ENCODE measurements at places on chromosomes 7 and 10. TPM values are rescaled to one million over a fixed set of nuclear protein-coding genes. Genes with fewer than 3 reads are reported as not detected.
A peak's percentile ranks its signal among the peaks of the same experiment; 100 is the strongest.

GRCh38 chr7:149685455-149685854 lies 87.9 kb downstream of the ZNF467 start:
- no peak for DNase-seq
- no peaks in the 10 kb centered on the region for H3K36me3 ChIP-seq
- peaks cover 25% of the 10 kb centered on the region for H3K27me3 ChIP-seq
- no peaks in the 10 kb centered on the region for H3K4me1 ChIP-seq
- H3K27ac ChIP-seq, result no peak overlapping the region

CLEC5A gene
- total RNA-seq, result not detected

DNA sequence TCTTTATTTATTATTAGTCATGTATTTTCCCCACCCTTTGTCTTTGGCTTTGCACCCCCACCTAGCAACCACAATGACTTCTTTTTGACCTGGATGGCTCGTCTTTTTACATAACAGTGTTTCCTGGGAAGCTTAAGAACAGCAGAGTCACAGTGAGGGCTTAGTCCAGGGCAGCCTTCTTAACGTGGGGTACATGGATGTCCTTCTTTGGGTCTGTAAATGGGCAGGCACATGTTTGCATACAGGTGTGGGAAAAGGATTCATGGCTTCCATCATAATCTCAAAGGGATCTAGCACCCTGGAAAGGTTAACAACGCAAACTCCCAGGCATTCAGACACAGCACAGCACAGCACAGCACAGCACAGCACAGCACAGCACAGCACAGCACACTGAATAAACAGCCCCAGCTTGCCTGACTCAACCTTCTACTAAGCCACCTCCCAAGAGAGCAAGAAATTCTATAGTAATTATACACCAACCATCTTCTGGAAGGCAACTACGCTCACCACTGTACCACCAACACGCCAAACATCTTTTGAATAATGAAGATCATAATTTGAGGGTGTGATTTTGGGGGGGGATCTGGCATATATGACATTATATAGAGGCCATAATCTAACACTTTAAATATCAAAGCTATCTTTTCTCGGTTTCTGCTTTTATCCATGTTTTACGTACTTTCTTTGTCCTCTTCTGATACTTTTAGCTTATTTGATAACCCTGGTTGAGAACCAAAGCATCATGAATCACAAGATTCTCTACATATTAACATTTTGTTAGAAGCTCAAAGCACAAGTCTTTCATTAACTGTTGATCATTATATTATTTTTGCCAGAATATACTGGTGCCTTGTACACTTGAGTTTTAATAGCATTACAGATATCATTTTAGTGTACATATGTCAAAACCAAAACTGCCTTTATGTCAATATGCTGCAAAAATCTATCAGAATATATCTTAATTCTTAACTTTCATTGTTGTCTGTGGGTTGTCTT lies 177.2 kb upstream of the KLF14 start:
- H3K27me3 ChIP-seq, result no peaks in the 10 kb centered on the region
- DNase-seq, result no peak
- peaks cover 78% of the 10 kb centered on the region for H3K36me3 ChIP-seq
- peak overlapping the region; percentile 86 for H3K27ac ChIP-seq

KIF11 gene
- 41.4 TPM for total RNA-seq

DNA sequence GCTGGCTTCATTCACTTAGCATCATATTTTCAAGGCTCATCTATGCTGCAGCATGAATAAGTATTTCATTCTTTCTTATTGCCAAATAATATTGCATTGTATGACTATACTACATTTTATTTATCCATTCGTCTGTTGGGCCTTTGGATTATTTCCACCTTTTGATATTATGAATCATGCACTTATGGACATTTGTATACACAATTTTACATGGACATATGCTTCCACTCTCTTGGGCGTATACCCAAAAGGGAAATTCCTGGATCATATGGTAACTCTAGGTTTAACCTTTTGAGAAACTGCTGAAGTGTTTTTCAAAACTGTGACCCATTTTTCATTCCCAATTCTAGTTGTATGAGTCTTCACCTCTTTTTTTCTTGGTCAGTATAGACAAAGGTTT lies 80.3 kb upstream of the GNAI1 start:
- H3K36me3 ChIP-seq, result no peaks in the 10 kb centered on the region
- no peaks in the 10 kb centered on the region for H3K4me1 ChIP-seq
- DNase-seq, result no peak
- H3K27ac ChIP-seq, result no peak overlapping the region
- no peak overlapping the region for H3K4me3 ChIP-seq

DNA sequence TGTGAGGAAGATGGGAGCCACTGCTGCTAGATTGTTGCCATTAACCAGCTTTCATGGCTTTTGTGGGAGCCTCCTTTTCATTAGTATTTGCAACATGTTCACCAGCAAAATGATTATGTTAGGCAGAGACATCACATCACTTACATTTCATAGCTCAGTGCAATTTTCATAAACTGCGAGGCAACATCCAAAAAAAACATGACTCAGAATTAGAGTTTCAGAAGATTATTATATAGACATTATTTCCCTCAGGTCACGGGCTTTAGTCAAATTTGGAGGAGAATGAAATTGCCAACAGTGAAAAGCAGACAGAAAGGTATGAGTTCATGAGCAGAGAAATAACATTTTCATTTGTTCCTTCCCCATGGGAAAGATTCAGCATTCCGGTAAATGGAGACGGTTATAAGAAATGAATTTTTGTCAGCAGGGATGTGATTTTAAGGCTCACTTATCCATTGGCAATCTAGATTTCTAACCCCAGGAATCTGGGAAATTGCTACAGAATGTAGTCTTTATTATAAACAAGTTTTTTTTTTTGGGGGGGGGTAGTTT lies 573.2 kb downstream of the AUTS2 start:
- H3K4me1 ChIP-seq, result no peaks in the 10 kb centered on the region
- no peaks in the 10 kb centered on the region for H3K36me3 ChIP-seq
- H3K4me3 ChIP-seq, result no peak overlapping the region
- no peak for DNase-seq
- no peaks in the 10 kb centered on the region for H3K27me3 ChIP-seq

DNA sequence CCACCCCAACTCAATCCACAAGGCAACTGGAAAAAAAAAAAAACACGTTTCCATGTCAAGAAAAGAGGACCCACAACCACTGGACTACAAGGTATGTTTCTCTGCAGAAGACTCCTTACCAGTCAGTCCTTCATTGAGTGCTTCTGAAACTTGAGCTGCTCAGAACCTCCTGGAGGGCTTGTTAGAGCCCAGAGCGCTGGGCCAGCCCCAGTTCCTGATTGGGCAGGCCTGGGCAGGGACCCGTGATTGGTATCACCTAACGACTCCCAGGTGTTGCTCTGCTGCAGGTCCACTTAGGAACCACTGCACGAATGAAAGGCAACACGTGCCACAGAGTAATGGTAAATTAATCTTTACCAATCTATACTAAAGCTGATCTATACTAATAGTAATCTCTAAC lies 473 bp upstream of the CCDC201 start:
- no peak overlapping the region for H3K27ac ChIP-seq
- no peaks in the 10 kb centered on the region for H3K27me3 ChIP-seq
- no peak for DNase-seq
- H3K4me1 ChIP-seq, result no peaks in the 10 kb centered on the region
- no peak overlapping the region for H3K4me3 ChIP-seq

DNA sequence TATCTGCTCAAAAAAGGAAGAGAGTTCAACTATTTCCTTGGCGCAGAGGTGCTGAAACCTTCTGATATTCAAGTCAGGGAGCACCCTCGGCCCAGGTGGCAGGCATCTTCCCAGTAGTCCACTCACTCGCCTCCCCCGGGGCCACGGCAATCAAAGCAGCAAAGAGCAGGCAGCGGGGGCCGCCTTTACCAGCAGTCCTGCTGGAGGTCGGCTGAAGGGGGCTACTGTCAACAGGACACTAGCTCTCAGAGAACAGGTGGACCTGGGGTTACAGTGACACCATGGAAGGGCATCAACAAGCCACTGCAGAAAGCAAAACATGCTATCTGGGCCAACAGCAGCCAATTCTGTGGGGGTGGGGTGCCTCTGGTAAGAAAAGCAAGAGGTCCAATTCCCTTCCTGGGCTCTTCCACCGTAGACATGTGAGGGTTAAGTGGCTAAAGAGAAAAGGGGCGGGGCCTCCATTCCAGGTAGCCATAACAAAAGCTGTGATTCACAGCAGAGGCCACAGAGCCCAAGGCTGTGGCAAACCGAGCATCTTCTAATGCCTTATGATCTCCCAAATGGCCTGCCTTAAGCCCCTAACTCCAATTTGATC lies 9.4 kb downstream of the FZD9 start:
- no peak overlapping the region for H3K4me3 ChIP-seq

DNA sequence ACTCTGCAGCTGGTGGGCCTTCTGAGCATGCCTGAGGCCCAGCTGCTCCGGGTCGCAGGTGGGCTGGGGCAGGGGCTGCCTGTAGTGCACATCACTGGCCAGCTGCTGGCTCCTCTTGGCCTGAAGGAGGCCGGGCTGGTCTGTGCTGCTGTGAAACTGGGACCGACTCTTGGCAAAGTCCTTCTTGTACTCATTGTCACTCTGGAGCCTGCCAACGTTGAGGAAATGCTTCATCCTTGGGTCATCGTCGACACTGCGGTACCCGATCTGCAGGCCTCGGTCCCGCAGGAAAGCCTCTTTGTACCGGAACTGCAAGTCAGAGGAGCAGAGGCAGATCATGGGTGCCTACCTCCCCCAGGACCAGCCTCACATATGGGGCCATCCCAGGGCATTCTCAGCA lies 37.7 kb downstream of the HABP2 start:
- DNase-seq, result no peak
- H3K27me3 ChIP-seq, result no peaks in the 10 kb centered on the region
- H3K36me3 ChIP-seq, result no peaks in the 10 kb centered on the region
- no peak overlapping the region for H3K27ac ChIP-seq
- no peak overlapping the region for H3K4me3 ChIP-seq
- H3K4me1 ChIP-seq, result no peaks in the 10 kb centered on the region

- peaks cover 19% of the 10 kb centered on the region for H3K27me3 ChIP-seq
- DNase-seq, result no peak
- H3K4me1 ChIP-seq, result no peaks in the 10 kb centered on the region
- H3K4me3 ChIP-seq, result no peak overlapping the region
- no peaks in the 10 kb centered on the region for H3K36me3 ChIP-seq
Measured at GRCh38 chr7:104111271-104111670, 96.5 kb downstream of the ORC5 start.

GRCh38 chr10:18822156-18822555 lies 162.9 kb downstream of the ARL5B start:
- no peak overlapping the region for H3K27ac ChIP-seq
- DNase-seq, result no peak
- no peak overlapping the region for H3K4me3 ChIP-seq
- H3K27me3 ChIP-seq, result no peaks in the 10 kb centered on the region
- no peaks in the 10 kb centered on the region for H3K36me3 ChIP-seq
- no peaks in the 10 kb centered on the region for H3K4me1 ChIP-seq

DPCD gene
- total RNA-seq, result 7.2 TPM

PVRIG gene
- 21.7 TPM for total RNA-seq

DNA sequence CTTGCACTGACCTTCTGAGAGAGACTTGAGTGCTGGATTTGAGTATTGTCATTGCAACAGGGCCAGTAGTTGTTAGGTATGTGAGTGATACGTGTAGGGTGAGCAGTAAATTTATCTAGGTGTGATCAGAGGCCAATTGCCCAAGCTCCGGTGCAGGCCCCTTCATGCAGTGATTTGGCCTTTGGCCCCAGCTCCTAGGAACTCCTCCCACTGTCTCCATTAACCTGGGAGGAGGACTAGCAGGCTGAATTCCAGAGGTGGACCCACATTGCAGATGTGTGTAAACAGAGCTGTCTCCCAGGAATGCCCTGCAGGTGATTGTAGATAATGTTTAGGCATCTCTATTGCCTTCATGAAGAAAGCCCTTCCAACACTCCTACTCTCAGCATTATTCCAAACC lies 19.5 kb downstream of the TCF7L2 start:
- H3K27ac ChIP-seq, result no peak overlapping the region
- no peak overlapping the region for H3K4me3 ChIP-seq
- H3K4me1 ChIP-seq, result no peaks in the 10 kb centered on the region
- no peaks in the 10 kb centered on the region for H3K36me3 ChIP-seq
- DNase-seq, result no peak

DNA sequence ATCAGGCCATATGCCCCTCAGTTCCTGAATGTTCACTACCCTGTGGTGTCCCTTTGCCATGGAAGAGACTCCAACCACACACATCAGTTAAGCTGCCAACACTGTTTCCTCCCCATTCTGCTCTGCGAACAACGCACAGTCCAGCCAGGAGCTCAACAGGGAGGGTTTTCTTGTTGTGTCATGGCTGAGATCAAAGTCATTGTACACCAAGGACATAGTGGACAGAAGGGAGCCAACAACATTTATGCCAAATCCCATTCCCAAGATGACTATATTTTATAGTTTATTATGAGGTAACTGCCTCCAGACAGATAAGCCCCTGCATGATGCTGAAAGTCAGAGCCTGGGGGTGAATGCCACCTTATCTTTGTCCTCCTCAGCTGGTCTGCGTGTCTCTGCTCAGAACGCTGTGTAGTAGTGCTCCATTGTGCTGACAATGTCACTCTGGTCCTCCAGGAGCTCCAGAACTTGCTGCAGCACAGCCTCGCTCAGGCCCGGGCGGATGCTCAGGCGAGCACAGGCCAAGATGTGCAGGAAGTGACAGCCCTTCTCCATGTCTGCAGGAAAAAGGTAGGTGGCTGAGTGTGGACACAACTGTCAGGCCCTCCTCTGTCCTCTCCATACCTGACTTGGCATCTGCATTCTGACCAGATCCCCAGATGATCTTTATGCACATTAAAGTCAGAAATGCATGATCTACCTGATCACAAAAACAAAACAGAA lies 27.1 kb upstream of the SH3PXD2A start:
- H3K36me3 ChIP-seq, result peaks cover 63% of the 10 kb centered on the region
- H3K4me3 ChIP-seq, result no peak overlapping the region
- H3K4me1 ChIP-seq, result peaks cover 16% of the 10 kb centered on the region
- H3K27me3 ChIP-seq, result no peaks in the 10 kb centered on the region
- no peak for DNase-seq

DNA sequence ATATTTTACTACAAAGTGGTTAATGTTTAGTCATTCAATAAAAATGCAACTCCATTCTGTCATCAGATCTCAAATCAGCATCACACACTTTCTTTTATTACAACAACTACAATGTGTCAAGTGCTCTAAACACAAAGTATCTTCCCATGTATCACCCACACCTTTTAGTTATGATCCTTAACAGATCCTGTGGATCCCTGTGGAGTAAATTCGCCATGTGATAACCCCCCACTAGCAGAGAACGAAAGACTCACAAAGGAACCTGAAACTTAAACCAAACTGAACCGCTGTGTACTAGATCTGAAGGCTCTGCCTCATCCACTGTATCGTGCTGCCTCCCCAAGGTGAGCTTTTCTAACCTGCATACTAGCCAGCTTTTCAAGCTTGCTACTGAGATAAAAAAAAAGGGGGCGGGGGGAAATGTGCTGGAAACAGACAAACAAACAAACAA lies 1.7 kb downstream of the DPY19L1 start:
- H3K27me3 ChIP-seq, result peaks cover 19% of the 10 kb centered on the region
- H3K4me3 ChIP-seq, result peak overlapping the region; percentile 95
- no peaks in the 10 kb centered on the region for H3K36me3 ChIP-seq
- peak; percentile 13 for DNase-seq

GRCh38 chr7:298375-298702 lies 8.4 kb downstream of the FOXL3 start:
- H3K4me3 ChIP-seq, result no peak overlapping the region
- DNase-seq, result no peak
- H3K36me3 ChIP-seq, result no peaks in the 10 kb centered on the region
- no peak overlapping the region for H3K27ac ChIP-seq
- H3K27me3 ChIP-seq, result peaks cover 1% of the 10 kb centered on the region

LZTS2 gene
- 19.2 TPM for total RNA-seq

All from activated T-helper 2 cell treated with anti-CD3 and anti-CD28 coated beads, Interferon-gamma antibody, Interleukin-2, Interleukin-4, amounts not matched to agents 10 μg/mL and 5 μg/mL and 100 μg/mL, durations not matched to agents 14 hours and 24 hours and 36 hours (primary cell).